Bronchial smooth muscle cell (primary cell): ENCODE measurements at places on chromosomes 1 and 21. TPM values are rescaled to one million over a fixed set of nuclear protein-coding genes. Genes with fewer than 3 reads are reported as not detected.

Gene TCEA3
- 13.7 and 20.2 TPM in 2 replicates for total RNA-seq

Gene OR2L2
- not detected in 2 replicates for total RNA-seq

Gene IVL
- total RNA-seq: not detected in 2 replicates

Gene DNAJC6
- 0.09 and 0.16 TPM in 2 replicates for total RNA-seq

Gene VWA5B1
- total RNA-seq: not detected in 2 replicates

Gene OR2T4
- not detected in 2 replicates for total RNA-seq

Gene AMY2A
- 0.09 TPM in 1 of 2 replicates, not detected in the other for total RNA-seq

Gene NPPB
- not detected in 2 replicates for total RNA-seq

Gene TGFBR3
- total RNA-seq: 58.3 and 68.6 TPM in 2 replicates

Gene TMEM51
- 2.8 and 4.1 TPM in 2 replicates for total RNA-seq

Gene PGLYRP4
- total RNA-seq: not detected in 2 replicates

Gene SLC2A5
- total RNA-seq: 1.6 and 2.0 TPM in 2 replicates

Gene AADACL4
- total RNA-seq: 0.09 TPM in 1 of 2 replicates, not detected in the other

Gene SIK1
- total RNA-seq: 0.32 and 0.52 TPM in 2 replicates

Gene LRRC53
- total RNA-seq: not detected in 2 replicates
